Stimulated activated CD8-positive, alpha-beta memory T cell treated with anti-CD3 and anti-CD28 coated beads, Interleukin-4, amount 100 ng/mL, for 1 hour (primary cell): ENCODE measurements at places on chromosomes 2 and 18.

DNA sequence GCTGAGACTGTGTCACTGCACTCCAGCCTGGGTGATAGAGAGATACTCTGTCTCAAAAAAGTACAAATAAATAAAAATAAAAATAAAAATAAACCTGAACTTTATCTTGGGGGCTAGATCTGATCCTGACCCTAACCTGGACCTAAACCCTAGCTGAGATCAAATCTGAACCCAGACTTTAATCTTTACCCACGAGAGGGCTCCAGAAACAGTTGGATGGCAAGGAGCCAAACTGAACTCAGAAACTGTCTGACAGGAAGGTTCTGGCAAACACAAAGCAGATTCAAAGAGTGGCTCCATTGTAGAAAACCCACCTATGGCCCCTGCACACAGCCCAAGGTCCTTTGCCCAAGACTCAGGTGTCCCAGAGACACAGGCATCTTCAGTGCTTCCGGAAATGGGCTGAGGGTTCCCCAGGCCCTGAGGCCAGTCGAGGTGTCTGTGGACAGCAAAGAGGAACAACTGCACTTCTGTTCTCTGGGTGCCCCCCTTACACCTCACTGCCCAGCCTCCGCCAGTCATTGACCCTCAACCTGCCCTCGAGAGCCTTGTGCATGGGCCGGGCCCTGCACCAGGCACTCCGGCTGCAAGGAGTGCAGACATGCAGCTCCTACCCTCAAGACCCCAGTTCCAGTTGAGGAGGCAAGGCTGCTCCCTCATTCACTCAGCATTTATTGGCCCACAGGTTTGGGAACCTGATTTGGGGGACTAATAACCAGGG lies 95.2 kb downstream of the TFCP2L1 start:
- no peak for DNase-seq

DNA sequence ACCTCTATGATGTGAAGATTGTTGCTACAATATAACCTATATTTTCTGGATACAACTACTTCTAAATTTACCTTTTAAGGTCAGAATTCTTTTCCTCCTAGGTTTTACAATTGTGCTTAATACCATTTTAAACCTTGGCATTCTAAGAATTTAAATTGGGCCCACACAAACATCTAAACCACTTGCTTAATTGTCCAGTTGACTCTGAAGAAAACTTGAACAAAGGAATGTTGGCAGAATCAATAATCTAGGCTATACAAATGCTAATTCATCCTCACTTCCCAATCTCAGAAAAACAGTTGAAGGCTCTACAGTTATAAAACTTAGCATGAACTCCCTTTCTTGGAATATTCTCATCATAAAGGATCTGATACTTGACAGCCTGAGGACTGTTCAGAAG lies 84.3 kb downstream of the RPRM start:
- DNase-seq, result no peak

DNA sequence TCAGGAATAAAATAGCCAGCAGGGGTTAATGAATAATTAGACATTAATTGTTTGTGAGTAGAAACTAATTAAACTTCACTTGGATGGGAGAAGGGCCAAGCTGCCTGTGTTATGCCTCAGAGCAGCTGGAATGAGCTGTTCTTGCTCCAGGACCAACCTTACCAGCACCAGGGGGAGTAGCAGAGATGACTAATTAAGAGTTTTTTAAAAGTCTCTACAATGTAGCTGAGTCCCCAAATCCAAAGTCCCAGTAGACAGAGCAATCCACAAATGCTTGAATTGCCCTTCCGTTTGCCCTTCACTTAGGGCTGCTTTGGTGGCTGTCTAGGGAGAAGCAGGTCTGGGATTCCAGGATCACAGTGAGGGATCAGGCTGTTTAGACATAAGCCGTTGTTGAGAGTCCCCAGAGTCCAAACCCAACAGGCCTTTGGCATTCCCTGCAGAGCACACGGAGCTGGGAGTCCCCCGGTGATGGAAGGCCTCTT lies 59.4 kb downstream of the RHOB start:
- no peak for DNase-seq

- no peak for DNase-seq
Observed at GRCh38 chr2:149187057-149187456, 143.3 kb upstream of the LYPD6 start.
